ENCODE measurements at places on chromosomes 5 and 9. TPM values are rescaled to one million over a fixed set of nuclear protein-coding genes. Genes with fewer than 3 reads are reported as not detected.

- DNase-seq = no peak
These were observed 301.1 kb downstream of the NR3C1 start for GRCh38 chr5:143102411-143102810.

GRCh38 chr5:81898403-81898802 lies 73.4 kb upstream of the ATG10 start:
- no peak for DNase-seq

DNA sequence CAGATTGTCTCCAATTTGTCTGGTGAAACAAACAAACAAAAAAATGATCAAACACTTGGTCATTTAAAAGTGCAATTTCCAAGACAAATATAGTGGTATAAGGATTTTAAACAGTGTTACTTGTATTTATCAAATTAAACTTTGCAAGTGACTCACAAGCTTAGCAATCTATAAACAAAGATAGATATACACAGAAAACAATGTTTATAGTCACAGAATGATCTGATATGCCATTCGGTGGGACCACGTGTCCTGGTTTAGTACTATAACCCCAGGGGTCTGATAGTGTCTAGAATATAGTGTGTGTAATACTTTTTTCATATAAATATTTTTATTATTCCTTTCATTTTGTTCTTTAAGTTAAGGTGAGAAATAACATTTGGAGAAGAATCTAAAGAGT lies 91.3 kb downstream of the DPYSL3 start:
- no peak for DNase-seq

DNA sequence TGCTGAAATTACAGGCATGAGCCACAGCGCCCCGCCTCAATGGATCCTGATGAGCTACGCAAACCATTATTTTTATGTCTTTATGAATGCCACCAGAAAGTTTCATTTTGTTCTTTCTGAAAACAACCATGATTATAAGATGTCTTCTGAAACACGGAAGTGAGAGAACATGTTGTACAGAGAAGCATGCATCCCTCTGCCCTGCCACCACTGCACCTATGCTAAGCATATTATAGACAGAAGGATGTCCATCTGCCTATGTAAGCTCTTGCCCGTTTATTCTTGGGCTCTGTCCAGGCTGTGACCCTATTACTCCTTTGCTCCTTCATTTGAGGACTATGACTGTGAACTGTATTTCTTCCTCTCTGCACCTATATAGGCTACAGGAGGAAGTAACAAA lies 74.3 kb downstream of the GRAMD2B start:
- no peak for DNase-seq

- DNase-seq = no peak
These were observed 14.2 kb downstream of the CCNJL start for GRCh38 chr5:160298189-160298588.

DNA sequence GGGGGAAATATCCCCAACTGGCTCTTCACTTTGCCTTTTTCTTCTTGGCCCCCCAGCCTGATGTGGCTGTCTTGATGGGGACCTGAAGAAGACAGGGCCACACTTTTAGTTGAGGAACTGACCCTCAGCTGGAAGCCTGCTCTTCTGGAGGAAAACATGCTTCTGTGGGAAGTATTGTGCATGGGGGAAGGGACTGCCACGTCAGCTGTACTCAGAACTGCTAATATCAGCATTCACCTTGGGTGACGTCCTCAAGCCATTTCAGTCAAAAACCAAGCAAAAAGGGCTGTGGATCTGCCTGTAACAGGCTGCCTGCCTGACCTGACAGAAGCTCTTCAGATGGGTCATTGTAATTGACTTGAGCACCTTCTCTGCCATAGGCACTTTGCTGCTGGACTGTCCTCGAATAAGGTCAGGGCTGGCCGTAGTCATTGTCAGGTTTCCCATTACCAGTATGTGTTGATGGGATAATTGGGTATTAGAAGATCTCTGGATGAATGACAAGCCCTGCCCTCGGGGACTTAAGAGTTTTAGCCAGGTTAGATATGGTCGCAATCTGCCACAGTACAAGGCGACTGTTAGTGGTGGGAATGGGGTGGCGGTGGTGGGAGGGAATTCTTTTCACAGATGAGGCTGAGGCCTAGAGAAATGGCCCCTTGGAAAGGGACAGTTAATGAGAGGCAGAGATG lies 10.4 kb downstream of the RAI14 start:
- DNase-seq = no peak

Gene STK32A
- total RNA-seq = not detected

Gene SAPCD2
- total RNA-seq = 0.83 TPM

Gene KIF4B
- total RNA-seq = not detected
